ENCODE measurements at places on chromosomes 2 and 18.

- no peak for DNase-seq
These were observed 63.0 kb downstream of the REEP1 start for GRCh38 chr2:86274265-86274917.

DNA sequence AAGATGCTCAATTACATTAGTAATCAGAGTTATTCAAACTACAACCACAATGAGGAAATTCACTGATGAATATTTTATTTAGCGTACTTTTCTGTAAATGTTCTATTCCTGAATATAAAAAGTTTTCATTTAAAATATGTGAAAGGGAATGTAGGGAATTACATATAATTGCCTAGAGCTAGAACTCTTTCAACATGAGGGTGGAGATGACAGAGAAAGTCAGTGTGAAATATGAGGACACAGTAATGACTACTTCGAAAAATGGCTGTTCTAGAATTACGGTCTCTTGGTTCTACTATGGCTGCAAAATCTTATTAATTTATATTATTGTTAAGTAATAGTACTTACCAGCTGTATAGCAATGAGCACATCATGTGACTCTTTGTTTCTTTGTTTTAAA, 1647.4 kb upstream of the PIK3C3 start:
- DNase-seq: no peak

DNA sequence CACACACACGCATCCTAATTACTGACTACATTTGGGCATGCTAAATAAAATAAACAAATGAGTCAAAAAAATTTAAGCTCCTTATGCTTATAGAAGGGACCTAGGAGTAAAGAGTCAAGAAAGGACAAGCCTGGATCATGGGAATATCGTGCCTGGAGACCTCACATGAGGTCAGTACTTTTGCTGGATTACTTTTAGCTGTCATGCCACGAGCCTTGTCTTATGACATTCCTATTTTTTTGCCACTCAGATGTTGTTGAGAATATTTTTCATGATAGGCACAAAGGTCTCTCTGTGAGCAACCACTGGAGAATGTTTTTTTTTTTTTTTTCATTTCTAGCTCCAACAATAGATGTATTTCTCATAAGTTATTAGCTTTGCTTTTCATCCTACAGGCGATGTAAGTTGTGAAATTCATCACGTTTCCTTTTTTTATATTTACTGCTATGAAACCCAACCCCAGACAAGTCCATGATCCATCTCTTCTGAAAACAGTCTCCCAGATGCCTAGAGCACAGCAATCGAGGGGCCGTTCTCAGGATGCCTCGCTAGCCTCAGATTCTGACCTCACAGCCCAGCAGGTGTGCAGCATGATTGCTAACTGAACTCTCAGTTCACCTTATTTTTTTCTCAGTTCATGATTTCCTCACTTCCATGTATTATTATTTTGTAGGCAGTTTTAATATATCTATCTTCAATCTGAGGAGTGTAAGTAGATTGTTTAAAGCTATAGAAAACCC, 464.5 kb downstream of the IRS1 start:
- DNase-seq: no peak

DNA sequence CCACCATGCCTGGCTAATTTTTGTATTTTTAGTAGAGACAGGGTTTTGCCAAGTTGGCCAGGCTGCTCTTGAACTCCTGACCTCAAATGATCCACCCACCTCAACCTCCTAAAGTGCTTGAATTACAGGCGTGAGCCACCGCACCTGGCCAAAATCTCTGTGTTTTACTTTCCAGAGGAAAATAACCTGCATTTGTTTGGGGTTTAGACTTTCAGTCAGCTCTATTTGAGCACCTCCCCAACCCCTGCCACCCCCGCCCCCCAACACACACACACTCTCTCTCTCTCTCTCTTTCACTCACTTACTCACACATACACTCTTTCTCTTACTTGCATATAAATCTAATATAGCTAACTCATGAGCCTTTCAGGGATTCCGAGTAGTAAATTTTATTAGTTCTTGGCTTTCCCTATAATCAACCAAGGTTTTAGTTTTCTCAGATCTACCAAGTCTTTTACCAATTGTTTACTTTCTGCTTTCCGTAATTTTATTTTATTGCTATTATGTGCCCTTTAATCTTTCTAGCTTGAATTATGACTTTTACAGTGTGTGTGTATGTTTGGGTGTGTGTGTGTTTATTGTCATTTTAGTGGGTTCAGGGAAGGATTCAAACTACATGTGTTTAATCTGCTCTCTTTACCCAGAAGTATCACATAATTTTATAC, 24.5 kb downstream of the MFSD6 start:
- DNase-seq: no peak

DNA sequence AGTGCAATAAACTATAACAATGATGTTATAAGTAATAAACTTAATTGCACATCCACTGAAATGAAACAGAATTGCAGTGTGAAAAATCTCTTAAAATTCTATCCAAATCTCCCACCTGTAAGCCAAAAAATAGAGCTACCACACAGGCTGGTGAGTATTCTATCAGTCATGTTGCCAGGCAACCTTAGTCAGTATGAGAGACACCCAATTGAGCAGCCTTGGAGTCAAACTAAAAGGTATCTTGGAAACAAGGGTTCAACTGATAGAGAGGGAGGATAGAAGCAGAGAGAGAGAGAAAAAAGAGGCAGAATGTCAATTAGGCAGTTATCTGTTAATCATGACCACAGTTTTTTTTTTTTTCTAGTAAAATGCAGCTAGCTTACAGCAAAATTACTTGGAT, 45.8 kb downstream of the GALNT13 start:
- DNase-seq: no peak

DNA sequence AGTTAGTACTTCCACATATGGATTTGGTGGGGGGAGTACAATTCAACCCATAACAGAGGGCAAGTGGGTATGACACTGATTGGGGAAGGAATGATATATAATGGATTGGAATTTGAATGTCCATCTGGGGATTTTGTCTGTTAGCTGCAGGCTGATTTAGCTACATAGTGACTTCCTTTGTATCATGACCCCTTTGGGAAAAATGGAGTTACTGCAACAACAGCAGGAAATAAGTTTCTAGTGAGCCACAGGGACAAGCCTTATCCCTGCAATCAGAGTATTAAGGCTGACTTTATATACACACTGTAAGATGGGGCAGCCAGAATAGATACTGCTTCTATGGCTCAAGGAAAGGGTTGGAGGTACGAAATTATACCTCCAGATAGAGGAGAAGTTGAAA, 404.4 kb upstream of the MEIS1 start:
- peak; percentile 3 for DNase-seq

- DNase-seq: peak; percentile 68
These were observed 1.1 kb downstream of the TTL start for GRCh38 chr2:112483042-112483473.

GRCh38 chr2:119795309-119796303, 35.9 kb downstream of the PTPN4 start:
- no peak for DNase-seq

- DNase-seq: no peak
These were observed 220.8 kb downstream of the NEDD4L start for GRCh38 chr18:58264840-58265239.

DNA sequence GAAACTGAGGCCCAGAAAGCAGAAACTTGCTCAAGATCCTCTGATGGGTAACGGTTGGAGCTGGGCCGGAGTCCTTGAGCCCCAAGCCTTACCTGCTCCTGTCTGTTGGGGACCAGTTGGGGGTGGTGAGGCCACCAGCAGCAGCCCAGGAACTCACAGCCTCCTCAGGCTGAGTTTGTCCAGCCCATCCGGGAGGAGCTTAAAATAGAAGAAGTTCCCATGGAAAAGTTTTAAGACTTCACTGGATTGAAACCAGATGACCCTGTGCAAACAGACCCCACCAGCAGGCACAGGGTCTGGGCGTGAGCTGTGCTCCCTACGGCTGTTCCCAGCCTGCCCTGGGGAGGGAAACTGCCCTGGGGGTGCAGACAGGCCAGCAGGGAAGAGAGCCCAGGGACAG, 40.6 kb upstream of the FOSL2 start:
- no peak for DNase-seq

- DNase-seq: no peak
These were observed 109.4 kb downstream of the NRXN1 start for GRCh38 chr2:50922506-50922905.

DNA sequence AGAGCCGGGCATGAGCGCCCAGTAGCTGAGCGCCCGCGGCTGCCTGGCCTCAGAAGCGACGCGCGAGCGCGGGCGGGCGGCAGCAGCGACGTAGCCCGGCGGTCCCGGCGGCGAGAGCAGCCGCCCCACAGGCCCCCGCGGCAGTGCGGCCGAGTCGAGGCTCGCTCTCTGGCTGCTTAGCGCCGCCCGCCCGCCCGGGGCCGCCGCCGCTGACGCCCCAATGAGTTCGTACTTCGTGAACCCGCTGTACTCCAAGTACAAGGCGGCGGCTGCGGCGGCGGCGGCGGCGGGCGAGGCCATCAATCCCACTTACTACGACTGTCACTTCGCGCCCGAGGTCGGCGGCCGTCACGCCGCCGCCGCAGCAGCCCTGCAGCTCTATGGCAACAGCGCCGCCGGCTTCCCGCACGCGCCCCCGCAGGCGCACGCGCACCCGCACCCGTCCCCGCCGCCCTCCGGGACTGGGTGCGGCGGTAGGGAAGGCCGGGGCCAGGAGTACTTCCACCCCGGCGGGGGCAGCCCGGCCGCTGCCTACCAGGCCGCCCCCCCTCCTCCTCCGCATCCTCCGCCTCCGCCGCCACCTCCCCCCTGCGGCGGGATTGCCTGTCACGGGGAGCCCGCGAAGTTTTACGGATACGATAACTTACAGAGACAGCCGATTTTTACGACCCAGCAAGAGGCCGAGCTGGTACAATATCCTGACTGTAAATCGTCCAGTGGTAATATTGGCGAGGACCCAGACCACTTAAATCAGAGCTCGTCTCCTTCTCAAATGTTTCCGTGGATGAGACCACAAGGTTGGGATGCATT, 847 bp downstream of the HOXD8 start:
- DNase-seq: peak; percentile 43

- no peak for DNase-seq
These were observed 223.8 kb downstream of the CMPK2 start for GRCh38 chr2:6641956-6642355.

DNA sequence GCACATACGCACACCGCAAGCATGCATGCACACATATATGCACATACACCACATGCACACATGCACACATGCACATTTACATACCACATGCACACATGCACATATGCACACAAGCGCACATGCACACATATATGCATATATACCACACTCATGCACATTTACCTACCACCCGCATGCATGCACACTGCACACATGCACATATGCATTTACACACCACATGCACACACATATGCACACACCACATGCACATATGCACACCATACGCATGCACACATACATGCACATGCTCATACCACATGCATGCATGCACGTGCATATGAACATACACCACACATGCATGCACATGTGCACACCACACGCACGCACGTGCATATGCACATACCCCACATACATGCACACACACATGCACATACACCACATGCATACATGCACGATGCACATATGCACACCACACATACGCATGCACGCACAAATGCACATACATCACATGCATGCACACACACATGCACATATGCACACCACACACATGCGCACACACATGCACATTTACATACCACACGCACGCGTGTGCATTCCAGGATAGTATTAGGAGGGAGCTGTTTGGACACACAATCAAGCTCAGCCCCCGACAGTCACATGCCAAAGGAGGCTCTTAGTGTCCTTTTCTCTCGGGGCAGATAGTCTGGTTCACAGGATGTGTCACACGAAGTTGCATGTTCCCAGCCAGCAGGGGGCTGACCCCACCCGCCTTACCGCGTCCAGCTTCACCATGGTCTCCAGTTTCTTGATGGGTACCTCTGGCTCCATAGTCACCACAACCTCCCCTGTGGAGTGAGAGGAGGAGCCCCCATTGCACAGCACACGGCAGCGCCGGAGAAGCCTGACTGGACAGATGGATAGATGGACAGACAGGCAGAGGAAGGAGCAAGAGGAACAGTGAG, 5.9 kb downstream of the OTOF start:
- peak; percentile 33 for DNase-seq

GRCh38 chr2:219500135-219500534, 1.4 kb downstream of the GMPPA start:
- no peak for DNase-seq

- no peak for DNase-seq
These were observed 339.1 kb downstream of the TSN start for GRCh38 chr2:122094557-122094956.

- no peak for DNase-seq
These were observed 5.2 kb downstream of the MRPL35 start for GRCh38 chr2:86204458-86204857.

GRCh38 chr2:3604991-3605961, 10.4 kb downstream of the COLEC11 start:
- DNase-seq: peak; percentile 65

DNA sequence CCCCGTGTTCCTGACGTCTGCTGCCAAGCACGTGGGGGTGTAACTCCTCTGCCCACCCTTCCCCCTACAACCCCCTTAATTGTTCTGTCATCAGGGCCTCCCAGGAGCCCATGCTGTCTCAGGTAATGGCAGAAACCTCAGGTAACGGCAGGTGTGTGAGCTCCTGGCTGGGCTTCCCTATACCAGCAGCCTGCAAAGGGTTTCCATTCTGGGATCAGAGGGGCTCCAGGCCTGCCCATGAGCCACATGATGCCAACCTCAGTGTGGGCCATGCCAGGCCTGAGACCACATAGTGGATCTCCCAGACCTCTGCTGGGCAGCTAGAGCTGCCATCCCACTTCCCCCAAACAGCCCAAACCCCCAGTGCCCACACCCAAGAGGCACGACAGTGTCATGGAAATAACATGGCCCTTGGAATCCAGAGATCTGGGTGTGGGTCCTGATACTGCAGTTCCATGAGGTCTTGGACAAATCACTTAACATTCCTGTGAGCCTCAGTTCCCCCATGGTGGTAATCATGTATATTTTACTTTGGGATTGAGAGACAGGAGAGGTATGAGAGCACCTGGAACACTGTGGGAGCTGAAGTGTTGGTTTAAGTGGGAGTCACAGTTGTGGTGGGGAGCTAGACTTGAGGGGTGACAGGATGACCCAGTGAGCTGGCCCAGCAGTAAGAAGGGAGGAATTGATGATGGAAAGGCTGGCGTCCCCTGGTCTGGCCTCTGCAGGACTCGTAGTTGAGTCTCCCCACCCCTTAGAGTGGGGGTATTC, 59.6 kb downstream of the ATOH8 start:
- no peak for DNase-seq

DNA sequence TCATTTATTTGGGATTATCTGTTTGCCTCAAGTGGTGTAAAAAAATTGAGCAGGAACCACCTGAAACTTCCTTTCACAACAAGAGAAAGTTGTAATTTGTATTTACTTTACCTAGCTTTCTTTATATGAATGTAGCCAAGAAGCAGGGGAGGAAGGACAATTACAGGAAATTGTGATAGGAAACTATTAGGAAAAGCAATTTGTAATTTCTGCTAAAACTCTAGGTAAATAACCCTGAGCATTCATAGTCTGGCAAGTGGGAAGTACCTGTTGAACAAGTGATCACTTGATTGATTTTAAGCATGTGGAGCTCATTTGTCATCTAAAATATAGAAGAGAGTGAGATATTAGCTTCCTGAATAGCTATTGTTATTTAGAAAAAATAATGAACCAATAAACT, 5.0 kb downstream of the TFPI start:
- no peak for DNase-seq

All from hematopoietic multipotent progenitor cell treated with erythropoietin and hydrocortisone succinate and interleukin-3 and kit ligand, for 4 days (in vitro differentiated cells).